CD4-positive, alpha-beta T cell treated with Interleukin-10 for 1 hour (primary cell): ENCODE measurements at places on chromosomes 4 and X.

DNA sequence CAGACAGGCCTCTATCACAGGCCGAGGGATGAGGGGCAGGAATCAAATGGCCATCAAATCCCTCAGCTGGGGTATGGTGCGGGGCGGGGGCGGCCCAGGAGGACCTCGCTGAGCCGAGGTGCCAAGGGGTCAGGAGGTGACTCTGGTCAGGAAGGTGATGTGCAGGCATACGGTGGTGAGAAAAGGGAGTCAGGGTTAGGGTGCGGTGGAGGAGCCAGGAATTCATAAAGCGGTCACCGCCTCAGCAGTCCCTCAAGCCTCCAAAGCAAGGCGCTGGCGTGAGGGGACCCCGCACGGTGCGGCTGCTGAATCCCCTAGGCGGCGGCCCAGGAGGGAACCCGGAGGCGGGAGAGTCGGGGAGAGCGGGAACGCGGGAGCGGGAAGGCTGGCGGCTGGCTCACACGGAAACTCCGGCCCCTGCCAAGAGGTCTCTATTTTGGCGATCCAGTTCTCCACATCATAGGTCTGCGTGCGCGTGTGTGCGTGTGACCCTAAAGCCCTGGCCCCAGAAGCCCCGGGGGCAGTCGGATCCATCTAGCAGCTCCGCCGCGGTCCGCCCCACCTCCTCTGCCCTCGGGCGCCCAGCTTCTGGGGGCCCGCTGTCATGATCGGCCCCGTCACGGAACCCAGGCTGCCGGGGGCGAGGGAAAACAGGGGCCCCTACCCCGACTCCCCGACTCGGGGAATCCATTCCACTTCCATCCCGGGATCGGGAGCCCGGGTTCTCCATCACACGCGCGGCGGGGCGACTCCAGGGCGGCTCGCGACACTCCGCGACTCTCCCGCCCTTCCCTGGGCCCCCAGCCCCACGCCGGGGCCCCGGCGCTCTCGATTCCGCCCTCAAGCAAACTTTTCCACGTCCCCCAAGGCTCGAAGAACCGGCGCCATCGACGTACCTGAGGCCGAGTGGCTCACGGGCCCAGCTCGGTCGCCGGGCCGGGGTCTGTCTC, 593 bp downstream of the ELF4 start:
- no peak for DNase-seq

DNA sequence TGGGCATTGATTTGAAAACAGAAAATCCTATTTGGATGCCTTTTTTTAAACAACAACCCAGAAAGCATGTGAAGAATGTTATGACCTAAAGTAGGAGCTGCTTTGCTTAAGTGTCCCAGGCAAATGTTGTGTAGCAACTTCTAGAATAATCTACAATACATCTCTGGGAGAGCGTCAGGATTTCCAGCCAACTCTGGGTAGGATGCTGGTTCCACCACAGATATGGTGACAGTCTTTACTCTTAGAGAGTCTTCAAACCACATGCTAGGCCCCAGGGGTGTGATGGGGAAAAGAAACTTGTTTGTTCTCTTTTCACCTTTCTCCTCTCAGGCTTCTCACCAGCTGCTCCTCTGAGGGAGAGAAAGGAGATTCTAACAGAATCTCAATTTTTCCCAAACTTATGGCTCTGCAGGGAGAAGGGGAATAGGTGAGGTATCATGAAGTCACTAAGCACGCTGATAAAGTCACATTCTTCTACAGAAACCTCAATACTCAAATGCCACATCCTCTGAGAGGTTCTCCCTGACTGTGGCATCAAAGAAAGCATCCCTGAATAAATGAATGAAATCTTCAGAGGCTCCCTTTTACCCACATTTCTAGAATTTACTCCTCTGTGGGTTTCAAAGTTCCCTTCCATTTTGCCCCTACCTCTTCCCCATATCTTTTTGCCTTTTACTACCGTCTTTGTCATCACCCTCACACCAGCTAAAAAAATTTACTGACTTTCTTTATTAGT, 171.6 kb upstream of the RAI2 start:
- no peak for DNase-seq

GRCh38 chr4:21819086-21819485, 129.5 kb downstream of the KCNIP4 start:
- no peak for DNase-seq

DNA sequence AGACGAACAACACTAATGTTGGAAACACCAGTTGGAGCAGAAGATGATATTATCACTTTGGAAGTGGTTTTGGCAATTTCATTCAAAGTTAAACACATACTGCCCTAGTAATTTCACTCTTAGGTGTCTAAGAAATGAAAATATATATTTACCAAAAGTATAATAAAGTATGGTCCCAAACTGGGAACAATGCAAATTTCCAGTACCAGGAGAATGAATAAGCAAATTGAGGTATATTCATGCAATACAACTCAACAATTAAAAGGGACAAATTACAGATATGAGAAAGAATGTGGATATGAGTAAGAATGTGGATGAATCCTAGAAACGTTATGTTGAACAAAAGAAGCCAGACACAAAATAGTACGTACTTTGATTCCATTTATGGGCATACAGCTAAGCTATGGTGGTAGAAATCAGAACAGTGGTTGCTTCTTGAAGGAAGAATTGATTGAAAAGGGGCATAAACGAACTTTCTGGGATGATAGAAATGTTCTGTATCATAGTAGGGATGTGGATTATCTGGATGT, 10.0 kb downstream of the ELMOD2 start:
- DNase-seq = no peak

DNA sequence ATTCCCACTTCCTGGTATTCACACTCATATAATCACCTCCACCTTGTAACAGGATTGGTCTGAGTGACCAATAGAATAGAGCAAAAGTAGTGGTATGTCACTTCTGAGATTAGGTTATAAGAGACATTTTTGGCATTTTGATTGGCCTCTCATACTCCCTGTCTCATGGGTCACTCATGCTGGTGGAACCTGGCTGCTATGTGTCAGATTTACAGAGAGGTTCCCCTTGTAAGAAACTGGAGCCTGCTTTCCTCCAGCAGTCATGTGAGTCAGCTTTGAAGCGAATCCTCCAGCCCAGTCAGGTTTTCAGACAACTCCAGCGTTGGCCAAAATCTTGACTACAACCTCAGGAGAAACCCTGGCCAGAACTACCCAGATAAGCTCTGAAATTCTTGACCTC, 2.6 kb upstream of the OTUD4 start:
- DNase-seq = no peak

DNA sequence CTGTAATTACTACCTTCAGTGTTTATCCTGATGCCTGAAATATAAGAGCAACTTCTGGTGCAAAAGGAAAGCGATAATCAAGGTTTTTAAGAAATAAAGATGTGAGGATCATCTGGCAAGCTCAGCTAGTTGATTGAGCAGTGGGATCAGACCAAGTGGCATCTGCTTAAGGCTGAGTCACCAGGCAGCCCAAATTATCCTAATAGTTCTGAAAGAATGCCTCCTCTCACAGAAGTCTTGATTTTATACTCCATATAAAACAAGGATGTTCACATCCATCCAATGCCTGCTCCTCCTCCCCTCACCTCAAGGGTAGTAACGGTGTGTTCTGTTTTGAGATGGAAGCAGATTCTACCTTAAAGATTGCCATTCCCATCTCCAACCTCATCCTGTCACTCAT, 134.5 kb upstream of the RASGEF1B start:
- DNase-seq = no peak

GRCh38 chr4:37715889-37716402, 29.8 kb upstream of the RELL1 start:
- no peak for DNase-seq

GRCh38 chr4:169689681-169690080, 68.1 kb downstream of the HPF1 start:
- no peak for DNase-seq

GRCh38 chr4:107837776-107838618, 13.3 kb downstream of the SGMS2 start:
- DNase-seq = no peak

- no peak for DNase-seq
These were observed 27.2 kb downstream of the DCK start for GRCh38 chr4:71020611-71021010.

DNA sequence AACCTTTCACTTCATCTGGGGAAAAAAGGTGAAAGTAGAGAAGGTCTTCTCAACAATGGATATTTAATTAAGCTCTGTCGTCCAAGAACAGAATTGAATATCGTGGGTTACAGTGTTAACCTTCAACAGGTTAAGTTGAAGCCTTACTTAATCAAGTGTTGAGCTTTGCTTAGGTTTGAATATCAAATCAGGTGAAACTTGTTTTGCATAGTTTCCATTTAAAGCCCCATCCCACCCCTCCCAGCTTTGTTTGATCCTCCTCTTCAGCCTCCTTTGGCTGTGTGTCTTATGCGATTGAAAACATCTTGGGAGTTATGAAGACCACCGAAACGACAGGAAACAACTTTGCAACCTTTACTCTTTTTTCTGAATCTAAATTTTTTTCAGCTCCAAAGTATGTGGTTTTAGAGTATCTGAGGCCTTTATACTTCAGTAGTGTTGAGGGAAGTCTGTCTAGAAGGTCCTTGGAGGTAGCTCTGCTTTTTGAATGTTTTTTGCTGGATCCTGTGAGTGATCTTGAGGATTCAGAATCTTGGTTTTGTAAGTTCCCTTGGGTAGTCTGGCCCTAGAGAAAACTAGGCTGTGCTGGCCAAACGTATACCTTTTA, 39.1 kb downstream of the MCUB start:
- no peak for DNase-seq
